ENCODE measurements at places on chromosomes 5 and 9.

GRCh38 chr5:82388181-82388580 lies 110.0 kb upstream of the RPS23 start:
- DNase-seq, result no peak

GRCh38 chr5:52356311-52356918 lies 431.3 kb upstream of the ITGA1 start:
- DNase-seq, result no peak

DNA sequence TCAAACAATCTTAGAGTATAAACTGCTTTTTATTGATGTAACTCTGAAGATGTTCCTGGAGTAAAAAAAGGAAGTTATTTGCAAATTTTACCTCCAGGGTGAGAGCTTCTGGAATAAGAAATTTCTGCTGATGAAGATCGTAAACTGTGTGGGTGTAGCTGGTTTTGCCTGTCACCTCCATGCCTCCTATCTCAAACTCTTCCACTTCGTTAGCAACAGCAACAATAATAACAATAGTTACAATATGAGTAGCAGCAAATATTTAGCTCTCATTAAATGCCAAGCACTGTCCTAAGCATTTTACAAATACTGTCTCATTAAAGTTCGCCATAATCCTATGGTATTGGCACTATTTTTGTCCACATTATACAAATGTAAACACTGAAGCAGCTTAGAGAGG lies 57.9 kb downstream of the GCNT1 start:
- DNase-seq, result no peak

DNA sequence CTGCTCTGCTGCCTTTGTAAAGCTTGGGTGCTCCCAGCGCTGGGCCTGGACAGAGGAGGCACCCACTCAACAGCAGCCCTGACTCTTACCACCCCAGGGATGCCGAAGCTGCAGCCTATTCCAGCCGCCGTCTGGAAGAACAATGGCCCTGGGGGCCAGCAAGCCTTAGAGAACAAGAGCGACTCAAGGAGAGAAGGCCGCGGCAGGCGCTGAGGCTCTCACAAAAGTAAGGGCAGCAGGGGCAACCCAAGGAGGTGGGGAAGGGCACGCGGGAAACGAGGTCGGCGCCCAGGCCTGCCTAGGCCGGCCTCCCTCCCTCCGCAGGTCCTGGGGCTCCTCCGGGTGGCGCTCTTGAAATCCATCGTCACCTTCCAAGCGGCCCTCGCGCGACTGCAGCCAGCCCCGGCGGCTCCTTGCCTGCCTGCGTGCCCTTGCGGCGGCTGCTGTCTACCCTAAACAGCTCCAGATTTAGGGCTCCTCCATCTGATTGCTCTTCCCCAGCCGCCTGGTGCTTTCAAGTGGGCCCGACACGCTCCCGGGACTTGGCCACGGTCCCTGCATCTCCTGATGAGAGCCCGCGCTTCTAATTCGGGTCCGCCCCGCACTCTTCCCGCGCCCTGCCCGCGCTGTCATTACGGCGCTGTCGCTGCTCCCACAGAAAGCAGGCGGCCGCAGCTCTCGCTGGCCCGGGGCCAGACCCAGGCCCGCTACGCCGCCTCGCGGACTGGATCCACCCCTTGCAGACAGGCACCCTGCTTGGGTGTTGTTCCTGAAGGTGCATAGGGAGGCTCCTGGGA lies 213.3 kb downstream of the SEMA6A start:
- DNase-seq, result peak; percentile 39

GRCh38 chr5:53962306-53962705 lies 348.1 kb downstream of the ARL15 start:
- no peak for DNase-seq

All from NCI-H1092 (cell line).